RPMI7951 (cell line): ENCODE measurements at places on chromosomes 4 and X. TPM values are rescaled to one million over a fixed set of nuclear protein-coding genes. Genes with fewer than 3 reads are reported as not detected.
A peak's percentile ranks its signal among the peaks of the same experiment; 100 is the strongest.

DNA sequence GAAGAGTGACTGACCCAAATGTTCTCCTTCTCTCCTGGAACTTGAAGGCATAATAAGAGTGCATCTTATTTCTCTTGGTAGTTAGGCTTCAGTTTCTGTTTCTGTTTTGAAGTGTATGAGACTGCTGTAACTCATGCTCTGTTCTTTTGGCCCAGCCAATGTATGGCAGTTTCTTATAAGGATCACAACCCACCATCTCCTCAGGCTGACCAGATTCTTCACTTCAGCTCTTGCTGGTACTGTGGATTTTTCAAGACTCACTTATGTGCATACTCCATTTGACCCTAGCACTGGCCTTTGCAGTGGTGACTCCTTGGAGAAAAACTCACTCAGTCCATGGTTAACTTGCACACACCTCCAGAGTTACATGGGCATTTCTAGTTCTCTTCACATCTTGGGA lies 9.6 kb upstream of the YTHDC1 start:
- DNase-seq: peak; percentile 26

DNA sequence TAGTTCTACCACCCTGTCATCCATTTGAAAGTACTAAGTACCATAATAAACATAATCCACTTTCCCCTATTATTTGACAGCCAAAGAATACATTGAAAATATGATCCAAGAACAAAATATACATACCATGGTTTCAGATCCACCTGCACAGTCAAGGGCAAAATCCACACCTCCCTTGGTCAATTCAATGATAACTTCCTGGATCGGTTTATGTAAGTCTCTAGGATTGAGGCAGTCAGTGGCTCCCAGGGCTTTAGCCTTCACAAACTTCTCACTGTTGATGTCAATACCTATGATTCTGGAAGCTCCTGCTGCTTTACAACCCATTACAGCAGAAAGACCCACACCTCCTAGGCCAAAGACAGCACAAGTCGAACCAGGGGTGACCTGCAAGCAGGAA lies 12.7 kb downstream of the ADH4 start:
- no peak for DNase-seq

Gene GC
- total RNA-seq: not detected in 2 replicates

DNA sequence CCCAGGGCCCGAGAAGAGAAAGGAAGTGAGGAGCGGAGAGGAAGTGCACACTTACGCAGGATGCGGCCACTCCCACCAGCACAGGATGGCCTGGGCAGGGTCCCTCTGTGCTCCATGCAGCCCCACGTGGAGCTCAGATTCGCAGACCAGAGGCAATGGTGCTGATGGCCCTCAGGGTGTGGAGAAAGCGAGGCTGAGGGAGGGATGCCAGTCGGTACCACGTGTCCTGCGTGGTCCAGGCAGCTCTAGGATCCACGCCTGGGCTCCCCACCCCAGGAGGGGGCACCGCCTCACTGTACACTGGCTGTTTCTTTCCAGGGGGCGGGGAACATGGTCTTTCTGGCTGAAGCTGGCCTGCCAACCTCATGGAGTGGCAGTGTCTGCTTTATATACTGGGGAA lies 241.8 kb downstream of the AFAP1 start:
- no peak for DNase-seq

DNA sequence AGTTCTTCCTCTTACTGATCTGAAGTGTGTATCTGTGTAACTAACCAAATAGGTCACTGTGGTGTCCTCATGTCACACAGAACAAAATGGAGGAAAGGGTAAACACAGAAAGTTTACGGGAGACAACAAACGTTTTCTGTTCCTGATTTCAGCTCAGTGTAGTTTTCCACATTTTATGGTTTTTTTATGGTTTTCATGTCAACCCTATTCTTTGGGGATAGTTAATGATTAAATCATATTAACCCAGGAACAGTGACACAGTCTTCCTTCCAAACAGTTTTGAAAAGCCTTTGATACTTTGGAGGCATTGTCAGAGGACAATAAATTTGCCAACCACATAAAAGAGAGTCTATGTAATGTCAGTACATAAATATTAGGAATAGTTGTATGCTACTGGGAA lies 4.2 kb downstream of the LNX1 start:
- DNase-seq: no peak

Gene TRIM2
- total RNA-seq: 30.6 and 34.7 TPM in 2 replicates

Gene RXFP1
- not detected in 2 replicates for total RNA-seq

DNA sequence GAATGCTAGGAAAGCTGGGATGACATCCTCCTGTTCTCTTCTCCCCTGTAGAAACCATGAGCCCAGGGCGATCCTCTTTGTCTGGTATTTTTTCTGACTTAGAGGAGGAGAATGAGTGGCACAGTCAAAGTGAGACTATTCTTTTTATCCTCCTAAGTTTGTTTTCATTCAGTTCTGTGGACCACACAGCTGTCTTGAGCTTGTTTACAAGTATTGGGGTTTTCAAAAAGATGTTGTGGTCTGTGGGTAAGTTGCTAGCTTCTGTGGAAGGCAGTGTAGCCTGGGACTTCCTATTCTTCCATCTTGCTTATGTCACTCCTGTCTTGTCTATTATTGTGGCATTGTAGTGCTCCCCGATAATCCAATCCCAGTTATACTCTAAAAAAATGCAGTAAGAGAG lies 223.0 kb downstream of the PAPSS1 start:
- no peak for DNase-seq

DNA sequence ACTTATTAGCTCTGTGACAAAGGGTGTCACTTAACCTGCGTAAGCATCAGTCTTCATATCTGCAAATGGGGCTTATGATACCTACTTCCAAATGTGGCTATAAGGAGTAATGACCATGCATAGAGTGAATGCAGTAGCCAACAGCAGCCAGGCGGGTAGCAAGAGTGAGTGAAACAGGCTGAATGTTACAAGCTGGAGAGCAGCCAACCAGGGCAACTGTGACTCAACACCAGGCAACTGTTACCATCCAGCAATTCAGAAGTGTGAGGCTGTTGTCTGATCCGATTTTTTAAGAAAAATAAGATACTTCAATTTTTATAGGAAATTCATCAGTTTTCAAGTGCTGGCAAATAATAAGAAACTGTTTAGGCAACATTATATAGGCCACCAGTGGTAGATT lies 270.2 kb upstream of the TAPT1 start:
- DNase-seq: peak; percentile 49

DNA sequence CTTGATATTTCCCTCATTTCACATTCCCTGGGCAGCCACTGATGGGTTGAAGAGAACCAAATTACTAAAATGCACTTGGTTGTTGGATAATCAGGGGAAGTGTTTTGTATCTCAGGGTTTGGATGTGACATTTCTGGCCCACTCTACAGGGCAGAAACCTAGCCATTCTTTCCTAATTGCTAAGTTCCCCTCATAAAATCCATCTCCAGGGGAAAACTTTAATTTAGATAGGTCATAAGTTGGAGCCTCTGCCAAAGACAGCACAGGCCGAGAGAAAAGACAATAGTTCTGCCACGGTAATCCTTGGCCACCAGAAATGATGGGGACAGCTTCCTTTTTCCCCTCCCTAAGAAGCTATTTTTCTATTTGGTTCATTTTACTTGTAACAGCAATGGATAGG lies 192.7 kb upstream of the C1QTNF7 start:
- DNase-seq: peak; percentile 15

Gene PAK3
- total RNA-seq: 0.88 and 1.1 TPM in 2 replicates

- DNase-seq: no peak
These were observed 132.6 kb downstream of the UCHL1 start for GRCh38 chr4:41389356-41389755.

Gene DCUN1D4
- total RNA-seq: 24.6 and 25.8 TPM in 2 replicates

- no peak for DNase-seq
These were observed 94.8 kb downstream of the KDR start for GRCh38 chr4:55030589-55030988.

Gene HPSE
- total RNA-seq: 0.48 and 0.59 TPM in 2 replicates

DNA sequence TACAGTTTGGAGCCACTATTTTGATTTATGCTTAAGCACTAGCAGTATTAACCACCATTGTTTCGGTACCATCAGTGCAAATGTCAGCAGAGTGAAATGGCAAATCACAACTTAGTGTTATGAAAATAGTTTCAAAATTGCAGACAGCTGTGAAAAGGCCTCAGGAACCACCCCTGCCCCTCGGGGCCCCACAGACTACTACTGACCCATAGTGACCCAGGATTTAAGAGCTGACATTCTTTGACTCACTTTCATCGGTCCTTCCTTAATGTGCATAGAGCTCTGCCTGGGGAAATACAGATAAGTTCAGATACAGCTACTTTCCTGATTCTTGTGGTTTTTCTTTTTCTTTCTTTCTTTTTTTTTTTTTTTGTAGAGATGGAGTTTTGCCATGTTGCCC lies 3.3 kb upstream of the BBS7 start:
- peak; percentile 34 for DNase-seq

Gene WDR45
- total RNA-seq: 65.5 and 76.1 TPM in 2 replicates

Gene PHOX2B
- not detected in 2 replicates for total RNA-seq

DNA sequence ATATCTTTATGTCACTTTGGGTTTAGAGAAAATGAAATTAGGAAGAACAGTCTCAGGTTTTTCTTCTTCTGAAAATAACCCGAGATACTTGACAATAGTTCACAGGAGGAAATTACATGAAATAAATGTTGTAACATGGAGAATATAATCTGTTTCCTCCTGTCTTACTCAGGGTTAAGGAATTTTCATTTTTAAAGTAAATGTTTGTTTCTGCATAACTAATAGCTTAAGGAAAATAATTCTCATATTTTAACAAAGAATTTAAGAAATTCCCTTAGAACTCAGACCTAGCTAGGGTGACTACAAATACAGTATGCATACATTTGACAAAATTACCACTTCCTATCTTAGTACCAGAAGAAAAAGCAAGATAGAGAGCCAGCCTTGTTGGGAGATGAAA lies 17.2 kb upstream of the SPRY1 start:
- no peak for DNase-seq

Gene BMP2K
- 29.7 and 45.3 TPM in 2 replicates for total RNA-seq

Gene SUPT20HL2
- 0.24 TPM in 1 of 2 replicates, not detected in the other for total RNA-seq

DNA sequence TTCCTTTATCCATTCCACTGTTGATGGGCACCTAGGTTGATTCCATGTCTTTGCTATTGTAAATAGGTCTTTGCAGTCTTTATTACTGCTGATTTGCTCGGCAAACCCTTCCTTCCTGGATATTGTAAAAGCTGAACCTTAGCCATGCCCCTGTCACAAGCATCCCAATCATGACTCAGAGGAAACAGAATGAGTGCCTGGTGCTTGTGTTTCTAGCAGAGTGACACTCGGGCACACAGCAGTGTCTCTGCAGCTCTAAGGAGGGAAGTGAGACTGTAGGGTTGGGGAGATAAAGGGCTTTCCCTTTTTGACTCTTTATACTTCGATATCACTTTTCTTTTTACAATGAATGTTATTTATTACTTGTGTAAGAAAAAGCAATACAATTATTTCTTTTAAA lies 83.3 kb downstream of the AKAP4 start:
- DNase-seq: no peak

Gene TGIF2LX
- not detected in 2 replicates for total RNA-seq

- peak; percentile 77 for DNase-seq
These were observed 17.4 kb downstream of the IRAK1 start for GRCh38 chrX:154002215-154002719.

DNA sequence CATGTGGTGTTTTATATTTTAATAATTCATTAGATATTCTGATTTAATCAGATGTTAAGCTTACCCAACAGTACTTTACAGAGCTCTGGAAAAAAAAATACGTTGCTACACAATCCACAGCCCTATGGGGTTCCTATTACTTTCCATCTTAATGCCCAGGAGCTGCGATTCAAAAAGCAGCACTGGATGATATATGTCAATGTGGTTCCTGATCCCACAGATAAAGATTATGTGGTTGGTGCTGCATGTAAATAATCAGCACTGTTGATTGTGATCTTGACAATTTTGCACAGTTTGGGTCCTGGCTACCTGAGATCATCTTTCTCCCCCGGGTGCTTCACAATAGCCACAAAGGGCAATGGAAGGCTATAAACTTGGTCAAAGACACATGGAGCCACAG lies 72.7 kb upstream of the DCLK2 start:
- peak; percentile 30 for DNase-seq

Gene CFP
- total RNA-seq: 0.10 and 0.12 TPM in 2 replicates

Gene CPLX1
- not detected in 2 replicates for total RNA-seq
